ENCODE measurements at places on chromosomes 2 and 18.

DNA sequence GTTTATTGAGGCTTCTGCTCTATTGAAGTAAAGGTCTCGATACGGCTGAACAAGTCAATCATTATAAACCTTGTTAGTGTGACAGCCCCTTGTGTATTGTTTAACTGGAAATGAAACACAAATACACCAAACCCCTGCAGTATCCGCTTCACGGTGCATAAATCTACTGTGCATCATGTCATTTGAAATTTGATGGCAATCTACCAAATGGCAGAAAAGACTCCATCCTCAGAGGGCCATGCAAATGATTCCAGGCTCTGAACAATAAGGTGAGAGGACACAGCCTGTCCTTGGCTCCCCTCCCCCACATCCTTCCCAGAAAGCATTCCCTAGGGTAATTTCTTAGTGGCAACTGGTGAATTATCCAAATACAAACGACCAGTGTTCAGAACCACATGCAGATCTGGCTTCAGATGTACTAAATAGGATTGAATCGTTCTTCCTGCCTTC, 80.6 kb downstream of the ADCYAP1 start:
- no peak for DNase-seq

- no peak for DNase-seq
Measured at GRCh38 chr2:37388074-37388473, 43.6 kb downstream of the QPCT start.

- DNase-seq: no peak
Measured at GRCh38 chr2:7242189-7242867, 325.1 kb downstream of the RNF144A start.

- DNase-seq: no peak
Measured at GRCh38 chr2:121142452-121142851, 142.6 kb downstream of the TFCP2L1 start.

DNA sequence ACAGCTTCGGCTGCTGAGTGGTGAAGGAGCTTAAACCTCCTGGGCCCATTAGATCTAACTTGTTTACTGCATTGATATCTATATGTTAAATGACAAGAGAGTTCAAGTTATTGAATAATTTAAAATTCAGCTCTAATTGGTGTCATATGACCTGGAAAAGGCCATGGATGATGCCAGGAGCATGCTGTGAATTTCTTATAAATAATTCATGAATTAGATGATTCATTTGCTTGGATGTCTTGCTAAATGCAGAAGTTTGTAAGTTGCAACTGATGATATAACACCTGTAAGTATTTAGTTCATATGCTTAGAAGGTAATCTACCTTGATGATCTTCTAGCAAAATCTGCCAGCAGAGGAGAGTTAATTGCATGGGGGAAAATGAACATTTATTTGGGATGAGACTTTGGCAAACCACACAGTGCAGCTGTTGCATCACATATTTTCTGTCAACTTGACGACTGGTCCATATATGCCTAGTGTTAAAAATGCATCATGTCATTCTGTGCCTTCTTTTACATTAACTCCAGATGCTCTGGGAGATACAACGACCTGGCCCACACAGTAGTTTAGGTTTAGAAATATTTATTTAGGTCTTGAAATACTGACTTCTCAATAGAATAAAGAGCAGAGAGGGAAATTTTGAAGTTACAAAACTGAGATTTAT, 226.3 kb downstream of the KIAA1328 start:
- no peak for DNase-seq

All from stimulated activated CD8-positive, alpha-beta memory T cell treated with anti-CD3 and anti-CD28 coated beads, Interleukin-12 subunit alpha, Interleukin-12 subunit beta, amount 100 ng/mL, for 4 hours (primary cell).